NCI-H187 (cell line): ENCODE measurements at places on chromosomes 1 and 21.

DNA sequence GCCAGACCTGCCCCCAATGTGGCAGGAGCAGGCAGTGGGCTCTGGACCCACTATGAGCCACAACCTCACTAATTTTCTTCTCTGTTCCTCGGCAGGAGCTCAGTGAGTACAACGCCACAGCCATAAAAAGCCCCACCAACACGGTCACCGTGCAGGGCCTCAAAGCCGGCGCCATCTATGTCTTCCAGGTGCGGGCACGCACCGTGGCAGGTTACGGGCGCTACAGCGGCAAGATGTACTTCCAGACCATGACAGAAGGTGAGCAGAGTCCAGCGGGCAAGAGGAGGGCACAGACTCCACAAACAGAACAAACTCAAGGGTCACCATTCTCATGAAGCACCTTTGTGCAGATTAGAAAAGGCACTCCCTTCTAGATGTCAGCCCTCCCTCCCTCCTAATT lies 79.9 kb downstream of the LACTBL1 start:
- DNase-seq = no peak

DNA sequence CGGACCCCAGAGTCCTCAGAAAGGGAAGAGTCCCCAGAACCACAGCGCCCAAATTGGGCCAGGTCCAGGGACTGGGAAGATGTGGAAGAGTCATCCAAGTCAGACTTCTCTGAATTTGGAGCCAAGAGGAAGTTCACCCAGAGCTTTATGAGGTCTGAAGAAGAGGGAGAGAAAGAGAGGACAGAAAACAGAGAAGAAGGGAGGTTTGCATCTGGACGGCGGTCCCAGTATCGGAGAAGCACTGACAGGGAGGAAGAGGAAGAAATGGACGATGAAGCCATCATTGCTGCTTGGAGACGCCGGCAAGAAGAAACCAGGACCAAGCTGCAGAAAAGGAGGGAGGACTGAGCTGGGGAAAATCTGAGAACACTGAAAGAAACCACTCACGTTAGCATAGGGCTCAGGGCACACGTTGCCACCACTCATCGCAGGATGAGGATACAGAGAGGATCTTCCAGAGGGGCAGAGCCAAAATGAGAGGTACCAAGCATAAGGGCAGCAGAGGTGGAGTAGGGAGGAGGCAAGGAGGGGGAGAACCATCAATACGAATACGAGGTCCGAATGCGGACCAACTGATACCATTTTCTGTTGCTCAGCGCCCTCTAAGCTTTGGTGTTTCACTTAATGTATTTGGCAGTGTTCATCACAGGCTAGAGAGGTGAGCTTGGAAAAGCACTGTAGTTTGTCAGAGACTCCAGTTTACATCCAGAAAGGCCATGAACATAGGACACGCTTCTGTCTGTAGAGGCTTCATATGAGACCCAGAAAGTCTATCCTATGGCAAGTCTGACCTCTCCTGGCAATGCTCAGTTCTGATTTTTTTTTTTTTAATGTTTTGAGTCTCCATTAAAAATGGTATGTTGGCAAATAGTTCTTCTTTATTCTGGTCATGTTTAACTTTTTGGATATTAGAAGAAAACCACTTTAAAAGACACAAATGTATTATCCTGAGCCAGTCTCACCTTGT lies 34.7 kb downstream of the STYXL2 start:
- DNase-seq = no peak

DNA sequence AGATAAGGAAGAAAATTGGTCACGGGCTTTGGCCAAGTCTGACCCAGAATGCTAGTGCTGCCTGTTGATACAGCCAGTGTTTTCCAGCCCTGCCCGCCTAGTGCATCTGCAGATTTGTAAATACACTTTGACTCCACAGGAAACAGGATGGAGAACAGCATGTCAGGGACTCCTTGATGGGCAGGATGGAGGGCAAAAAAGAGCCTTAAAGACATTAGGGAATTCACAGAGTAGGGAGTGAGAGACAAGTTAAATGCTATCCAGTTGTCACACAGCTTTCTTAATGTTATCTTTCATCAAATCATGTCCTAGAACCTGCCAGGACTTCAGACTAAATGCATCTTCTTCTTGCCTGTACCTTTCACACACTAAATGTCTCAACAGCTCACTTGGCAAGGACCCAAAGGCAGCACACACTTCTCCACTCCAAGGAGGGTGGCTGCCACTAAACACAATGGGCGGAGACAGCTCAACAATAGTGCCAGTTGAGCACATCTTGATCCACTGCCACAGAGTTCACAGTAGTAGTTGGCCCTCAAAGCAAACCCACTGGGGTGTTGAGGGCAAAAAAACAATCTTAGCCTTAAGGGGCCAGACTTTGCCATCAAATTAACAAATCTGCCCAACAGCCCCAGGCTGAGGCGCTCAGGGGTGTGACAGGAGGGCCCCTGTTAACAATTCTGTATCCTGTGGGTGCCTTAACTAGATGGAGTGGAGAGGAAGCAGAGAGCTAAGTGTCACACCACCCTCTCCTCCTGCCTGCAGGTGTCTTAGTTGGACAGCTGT lies 2.7 kb downstream of the HIVEP3 start:
- DNase-seq = peak; percentile 55

GRCh38 chr1:184493987-184494388 lies 107.2 kb downstream of the C1orf21 start:
- DNase-seq = no peak

DNA sequence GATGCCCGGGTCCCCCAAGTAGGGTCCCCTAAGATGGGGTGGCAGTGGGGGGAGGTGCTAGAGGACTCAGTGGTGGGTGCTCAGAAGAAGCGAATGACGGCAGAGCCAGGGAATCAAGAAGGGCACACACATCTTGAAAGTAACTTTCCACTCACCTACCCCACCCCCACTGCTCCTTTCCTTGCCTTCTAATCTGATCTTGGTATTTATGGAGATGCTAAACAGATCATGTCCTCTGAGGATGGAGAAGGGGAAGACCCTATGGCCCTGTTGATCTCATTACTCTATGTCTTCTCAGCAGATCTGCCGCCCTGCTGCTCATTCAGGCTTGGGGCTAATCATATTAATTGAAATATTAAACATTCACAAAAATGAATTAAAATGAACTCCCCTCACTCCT lies 2.1 kb upstream of the CELF3 start:
- no peak for DNase-seq

DNA sequence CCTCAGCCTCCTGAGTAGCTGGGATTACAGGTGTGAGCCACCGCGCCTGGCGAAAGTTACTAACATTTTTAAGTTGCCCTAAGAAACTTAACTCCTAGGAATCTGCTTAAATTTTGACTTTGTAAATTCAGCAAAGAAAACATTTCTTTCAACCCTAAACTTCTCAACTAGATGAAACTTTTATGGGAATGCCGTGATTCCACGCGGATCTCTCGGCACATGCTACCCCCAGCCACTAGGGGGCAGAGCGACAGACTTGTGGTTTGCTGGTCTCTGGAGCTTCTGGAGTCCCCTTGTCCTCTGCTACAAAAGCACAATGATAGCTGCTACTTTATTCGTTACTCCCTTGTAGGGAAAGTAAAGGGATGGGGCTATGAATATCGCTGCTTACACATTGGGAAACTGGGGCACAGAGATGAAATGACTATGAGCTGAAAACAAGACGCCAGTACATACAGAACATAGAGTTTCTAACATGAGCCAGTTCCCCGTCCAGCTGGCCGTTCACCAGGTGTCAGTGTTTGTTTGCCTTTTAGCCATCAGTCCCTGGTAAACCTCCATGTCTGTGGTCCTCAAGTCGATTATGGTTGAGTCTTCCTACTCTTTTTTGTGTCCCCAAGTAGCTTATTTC lies 114.7 kb downstream of the PBX1 start:
- no peak for DNase-seq

- DNase-seq = no peak
These were observed 234.4 kb downstream of the PTPRU start for GRCh38 chr1:29470788-29471119.

DNA sequence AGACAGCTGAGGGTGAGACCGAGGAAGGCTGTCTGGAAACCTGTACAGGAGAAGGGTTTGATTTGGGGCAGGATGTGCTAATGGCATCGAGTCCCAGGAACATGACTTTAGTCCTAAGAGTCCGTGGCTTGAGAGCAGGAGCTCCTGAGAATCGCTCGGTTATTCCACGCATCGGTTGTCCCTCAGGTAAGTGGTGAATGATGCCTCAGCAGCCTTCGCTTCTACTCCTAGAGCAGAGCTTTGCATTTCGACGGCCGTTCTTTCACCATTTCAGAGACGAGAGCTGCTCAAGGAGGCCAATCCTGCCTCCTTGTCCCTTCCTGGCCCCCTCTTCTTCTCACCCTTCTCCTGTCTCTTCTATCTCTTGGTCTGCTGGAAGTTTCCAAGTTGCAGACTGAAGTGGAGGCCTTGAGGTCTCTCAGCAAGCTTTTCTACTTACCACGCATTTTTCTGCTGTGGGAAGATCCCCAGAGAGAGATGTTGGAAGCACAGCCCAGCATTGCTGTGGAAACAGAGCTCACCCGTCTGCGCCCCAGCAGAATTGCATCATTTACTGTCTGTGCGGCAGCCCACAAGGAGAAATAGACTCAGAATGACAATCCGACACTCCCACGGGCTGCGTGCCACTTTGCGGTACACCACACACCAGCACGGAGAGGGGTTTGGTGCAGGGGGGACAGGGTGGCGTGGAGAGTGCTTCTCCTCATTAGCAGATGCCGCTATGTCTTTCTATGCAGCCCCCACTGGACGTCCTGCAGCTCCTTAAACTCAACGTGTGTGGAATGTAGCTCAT lies 270.7 kb upstream of the C1orf174 start:
- no peak for DNase-seq
